ENCODE measurements at places on chromosomes 11 and 22.

GRCh38 chr11:121068787-121069186, 32.3 kb upstream of the TECTA start:
- DNase-seq: no peak

- no peak for DNase-seq
Observed at GRCh38 chr11:8267831-8268529, 4.3 kb upstream of the LMO1 start.

- no peak for DNase-seq
Observed at GRCh38 chr22:35327690-35328471, 28.2 kb downstream of the TOM1 start.

- DNase-seq: no peak
Observed at GRCh38 chr11:103897160-103897936, 139.1 kb upstream of the DDI1 start.

DNA sequence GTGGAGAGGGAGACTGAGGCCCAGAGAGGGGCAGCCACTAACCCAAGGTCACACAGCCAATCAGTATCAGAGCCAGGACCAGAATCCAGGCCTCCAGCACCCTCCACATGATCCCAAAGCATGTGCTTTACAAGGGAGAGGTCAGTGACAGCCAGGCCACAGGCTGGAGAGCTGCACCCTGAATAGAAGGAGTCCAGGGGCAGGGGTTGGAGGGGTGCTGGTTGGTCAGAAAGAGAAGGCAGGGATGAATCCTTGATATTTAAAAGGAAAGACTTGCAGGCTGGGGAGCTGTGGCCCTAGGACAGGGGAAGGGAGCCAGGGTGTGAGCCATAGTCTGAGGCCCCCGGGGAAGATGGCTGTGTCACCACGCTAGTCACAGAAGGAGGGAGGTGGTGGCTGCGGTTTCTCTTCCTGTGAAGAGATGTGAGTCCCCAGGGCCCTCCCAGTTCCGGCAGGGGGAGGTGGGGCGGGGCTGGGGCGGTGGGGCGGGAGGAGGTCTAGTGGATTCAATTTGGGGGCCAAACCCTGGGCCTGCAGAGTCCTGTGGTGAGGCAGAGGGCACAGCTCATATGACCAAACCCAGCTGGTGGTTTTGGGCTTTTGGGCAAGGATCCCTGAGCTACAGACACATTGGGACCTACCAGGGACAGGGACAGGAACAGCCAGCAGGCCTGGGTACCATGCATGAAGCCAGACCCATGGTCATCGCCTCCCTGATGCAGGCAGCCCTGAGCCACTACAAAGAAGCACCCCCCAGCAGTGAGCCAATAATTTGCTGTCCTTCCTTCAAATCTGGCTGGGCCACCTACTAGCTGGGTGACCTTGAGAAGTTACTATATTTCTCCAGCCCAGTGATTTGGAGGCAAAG, 14.0 kb downstream of the RAC2 start:
- no peak for DNase-seq

DNA sequence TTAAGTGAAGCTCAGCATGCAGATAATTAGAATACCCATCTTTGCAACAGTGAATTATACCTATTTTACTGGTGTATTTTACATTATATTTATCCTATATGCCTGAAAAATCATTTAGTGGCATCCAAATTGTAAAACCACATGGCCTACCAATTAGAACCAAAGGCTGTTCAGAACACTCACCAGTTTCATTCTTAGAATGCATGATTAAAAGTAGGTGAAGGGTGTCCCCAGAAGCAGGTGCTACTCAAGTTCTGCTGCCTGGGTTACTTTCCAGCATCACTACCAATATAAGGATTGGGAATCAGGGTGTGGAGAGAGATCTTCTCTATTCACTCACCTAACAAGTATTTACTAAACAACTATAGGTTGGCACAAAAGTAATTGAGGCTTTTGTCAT, 103.3 kb downstream of the SGSM3 start:
- no peak for DNase-seq

DNA sequence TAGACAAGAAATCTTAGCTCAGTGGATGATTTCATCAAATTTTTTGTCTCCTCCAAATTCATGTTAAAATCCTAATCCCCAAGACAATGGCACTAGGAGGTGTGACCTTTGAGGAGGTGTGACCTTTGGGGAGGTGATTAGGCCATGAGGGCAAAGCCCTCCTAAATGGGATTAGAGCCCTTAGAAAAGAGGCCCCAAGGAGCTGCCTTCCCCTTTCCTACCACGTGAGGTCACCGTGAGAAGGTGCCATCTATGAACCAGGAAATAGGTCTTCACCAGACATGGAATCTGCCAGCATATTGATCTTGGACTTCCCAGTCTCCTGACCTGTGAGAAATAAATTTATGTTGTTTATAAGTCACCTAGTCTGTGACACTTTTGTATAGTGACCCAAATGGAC, 138.7 kb downstream of the TRIM29 start:
- DNase-seq: no peak

GRCh38 chr22:43201486-43202219, 14.7 kb upstream of the TTLL12 start:
- DNase-seq: no peak

GRCh38 chr11:45133878-45134277, 12.6 kb upstream of the PRDM11 start:
- DNase-seq: no peak

DNA sequence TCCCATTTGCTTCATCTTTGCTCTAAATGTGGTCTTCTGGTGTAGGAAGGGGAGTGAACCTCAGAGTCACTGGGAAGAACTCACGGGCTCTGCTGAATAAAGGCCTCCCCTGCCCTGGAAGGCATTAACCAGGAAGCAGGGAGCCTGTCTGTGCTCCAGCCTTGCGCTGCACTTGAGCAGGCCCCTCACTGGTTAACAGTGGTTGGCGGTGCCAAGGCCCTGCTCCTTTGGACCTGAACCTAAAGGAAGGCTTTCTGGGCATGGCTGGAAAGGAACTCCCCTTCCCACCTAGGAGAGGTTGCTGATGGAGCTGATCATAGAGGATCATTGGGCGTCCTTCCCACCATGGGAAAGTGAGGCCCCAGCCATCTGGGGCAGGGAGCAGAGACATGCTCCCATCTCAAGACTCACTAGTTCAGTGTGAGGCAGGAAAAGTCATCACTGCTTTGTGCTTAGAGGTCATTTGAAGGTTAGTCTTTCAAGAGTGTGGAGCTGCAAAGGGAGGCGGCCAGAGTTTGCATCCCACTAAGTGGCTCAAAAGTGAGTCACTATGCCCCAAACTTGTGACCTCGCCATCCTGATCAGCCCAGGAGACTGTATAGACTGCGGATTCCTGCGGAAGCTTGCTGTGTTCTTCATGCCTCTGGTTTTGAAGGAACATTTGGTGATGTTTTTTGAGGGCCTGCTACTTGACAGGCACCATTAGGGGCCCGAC, 50.4 kb downstream of the DBX1 start:
- no peak for DNase-seq

- no peak for DNase-seq
Observed at GRCh38 chr22:38989466-38989865, 7.3 kb downstream of the APOBEC3B start.

GRCh38 chr11:6482441-6482840, 1.1 kb downstream of the TIMM10B start:
- no peak for DNase-seq

GRCh38 chr11:9535189-9535781, 38.2 kb upstream of the WEE1 start:
- DNase-seq: peak; percentile 20

DNA sequence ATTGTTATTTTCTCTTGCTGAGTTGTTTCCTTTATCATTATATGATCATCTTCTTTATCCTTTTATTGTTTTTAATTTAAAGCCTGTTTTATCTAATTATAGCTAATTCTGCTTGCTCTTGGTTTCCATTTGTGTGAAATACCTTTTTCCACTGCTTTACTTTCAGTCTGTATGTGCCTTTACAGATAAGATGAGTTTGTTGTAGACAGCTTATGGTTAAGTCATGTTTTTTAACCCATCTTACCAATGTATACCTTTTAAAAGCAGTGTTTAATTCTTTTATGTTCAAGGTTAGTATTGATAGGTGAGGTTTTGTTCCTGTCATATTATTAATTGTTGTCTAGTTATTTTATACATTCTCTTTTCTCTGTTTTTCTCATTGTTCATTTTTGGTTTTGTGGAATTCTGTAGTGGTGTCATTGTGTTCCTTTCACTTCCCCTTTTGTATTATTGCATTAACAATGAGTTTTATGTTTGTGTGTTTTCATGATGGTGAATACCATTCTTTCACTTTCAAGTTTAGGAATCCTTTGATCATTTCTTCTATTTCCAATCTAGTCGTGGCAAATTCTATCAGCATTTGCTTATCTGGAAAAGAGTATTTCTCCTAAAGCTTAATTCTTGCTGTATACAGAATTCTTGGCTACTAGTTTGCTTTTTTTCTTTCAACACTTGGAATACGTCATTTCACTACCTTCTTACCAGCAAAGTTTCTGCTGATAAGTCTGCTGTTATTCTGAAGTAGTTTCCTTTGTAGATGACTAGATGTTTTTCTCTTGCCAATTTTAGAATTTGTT, 21.8 kb downstream of the OR5AN1 start:
- DNase-seq: no peak

DNA sequence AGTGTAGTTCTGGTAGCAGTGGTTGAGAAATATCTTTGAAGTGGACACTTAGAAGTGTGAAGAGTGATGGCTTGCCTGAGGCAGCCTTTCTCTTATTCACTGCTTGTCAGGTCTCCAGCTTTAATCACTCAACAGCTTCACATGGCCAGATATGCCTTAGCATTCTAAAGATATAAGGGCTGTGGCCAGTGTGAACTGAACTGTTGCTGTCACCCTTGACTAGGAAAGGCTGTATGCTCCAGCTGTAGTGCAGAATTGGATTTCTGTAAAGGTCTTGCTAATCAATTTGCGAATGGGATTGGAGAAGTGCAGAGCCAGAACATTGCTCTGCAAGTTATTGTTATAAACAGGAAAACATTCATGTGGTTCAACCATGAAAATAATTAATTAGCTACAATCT, 266.7 kb downstream of the TMEM135 start:
- DNase-seq: no peak

DNA sequence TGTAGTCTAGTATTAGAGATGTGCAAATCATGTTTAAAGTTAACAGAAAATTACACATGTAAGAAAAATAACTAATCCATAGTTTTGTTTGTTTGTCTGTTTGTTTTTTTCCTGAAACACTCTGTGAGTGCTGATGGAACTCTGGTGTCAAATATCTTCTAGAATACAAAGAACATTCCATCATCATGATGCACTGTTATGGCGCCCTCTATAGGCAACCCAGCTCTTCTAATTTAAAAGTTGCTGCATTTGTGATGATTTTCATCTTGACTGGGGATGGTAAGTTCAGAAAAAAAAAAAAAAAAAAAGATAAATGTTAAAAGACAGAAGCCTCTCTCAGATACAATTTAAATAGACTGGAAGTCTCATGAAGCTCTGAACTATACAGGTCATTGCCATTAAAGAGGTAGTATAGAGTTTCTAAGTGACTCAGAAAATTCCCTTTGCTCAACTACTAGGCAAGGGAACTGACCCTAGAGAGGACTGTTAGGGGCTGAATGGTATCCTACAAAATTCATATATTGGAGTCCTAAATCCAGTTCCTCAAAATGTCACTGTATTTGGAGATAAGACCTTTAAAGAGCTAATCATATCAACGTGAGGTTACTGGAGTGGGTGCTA, 597.2 kb upstream of the ANO3 start:
- no peak for DNase-seq

- no peak for DNase-seq
Observed at GRCh38 chr11:67600324-67601029, 6.3 kb upstream of the NDUFV1 start.

GRCh38 chr11:119356349-119357031, 10.0 kb upstream of the MFRP start:
- no peak for DNase-seq

DNA sequence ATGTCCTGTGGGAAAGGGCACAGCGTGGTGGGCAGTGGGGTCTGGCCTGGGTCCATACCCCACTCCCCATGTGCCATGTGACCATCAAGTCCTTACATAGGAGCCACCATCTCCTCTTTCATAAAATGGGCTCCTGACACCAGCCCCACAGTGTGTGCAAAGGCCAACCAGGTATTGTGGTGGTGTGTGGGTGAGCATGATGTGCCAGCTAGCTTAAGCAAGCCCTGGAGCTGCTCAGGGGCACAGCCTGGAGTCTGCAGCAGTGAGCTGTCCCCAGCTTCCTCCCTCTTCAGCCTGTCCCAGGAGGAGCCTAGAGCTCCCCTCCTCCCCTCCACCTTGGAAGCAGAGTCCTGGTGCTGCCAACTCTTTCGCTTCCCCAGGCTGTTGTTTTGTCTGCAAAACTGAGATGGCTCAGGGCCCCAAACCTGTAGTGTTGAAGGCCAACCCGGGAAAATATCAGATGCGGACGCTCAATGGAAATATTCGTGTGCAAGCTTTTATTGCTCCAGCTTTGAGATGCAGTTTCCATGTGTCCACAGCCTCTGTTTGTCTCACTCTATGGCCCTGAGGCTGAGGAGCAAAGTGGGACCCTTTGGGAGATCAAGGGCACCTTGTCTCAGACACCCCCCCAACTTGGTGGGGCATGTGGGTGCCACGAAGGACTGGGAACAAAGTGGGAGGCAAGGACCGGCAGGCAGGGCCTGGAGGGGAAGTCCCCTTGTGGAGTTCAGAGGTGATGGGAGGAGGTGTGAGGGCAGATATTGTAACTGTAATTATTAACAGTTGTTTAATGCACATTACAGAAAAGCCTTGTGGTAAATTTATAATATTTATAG, 92.6 kb downstream of the CTTN start:
- no peak for DNase-seq

DNA sequence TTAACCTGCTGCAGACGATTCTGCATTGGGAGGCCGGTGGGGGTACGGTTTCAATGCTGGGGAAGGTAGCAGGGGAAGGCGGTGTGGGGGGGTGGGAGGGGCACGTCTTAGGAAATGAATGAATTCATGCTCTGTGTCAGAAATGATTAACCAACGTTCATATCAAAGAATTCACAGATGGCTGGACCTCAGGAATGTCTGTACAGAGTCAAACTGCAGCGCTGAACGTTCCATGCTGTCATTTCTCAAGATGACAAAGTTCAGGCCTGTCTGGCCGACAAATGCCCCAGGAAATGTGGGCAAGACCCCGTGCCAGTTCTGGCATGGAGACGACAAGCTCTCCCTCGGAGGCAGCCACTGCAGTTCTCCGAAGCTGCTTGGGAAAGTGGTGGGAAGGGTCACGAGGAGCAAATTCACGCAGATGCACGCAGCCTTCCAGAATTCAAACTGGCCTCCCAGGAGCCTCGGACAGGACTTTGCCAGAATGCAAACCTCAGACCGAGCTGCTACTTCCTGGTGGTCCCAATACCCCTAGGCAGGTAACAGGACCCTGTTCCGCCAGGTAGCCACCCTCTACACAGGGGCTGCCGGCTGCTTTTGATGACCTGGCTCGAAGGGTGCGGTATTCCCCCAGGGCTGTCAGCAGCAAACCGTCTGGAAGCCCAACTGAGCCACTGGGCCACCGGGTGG, 81.5 kb downstream of the TRMU start:
- DNase-seq: no peak

- no peak for DNase-seq
Observed at GRCh38 chr22:44676441-44677352, 25.3 kb upstream of the PRR5 start.

GRCh38 chr11:64356498-64357411, 2.2 kb upstream of the RPS6KA4 start:
- peak; percentile 26 for DNase-seq

- no peak for DNase-seq
Observed at GRCh38 chr22:25485626-25486545, 78.6 kb upstream of the GRK3 start.
